ENCODE measurements at places on chromosomes 4 and X. TPM values are rescaled to one million over a fixed set of nuclear protein-coding genes. Genes with fewer than 3 reads are reported as not detected.

Gene ADGRL3
- 1.1 TPM for total RNA-seq

GRCh38 chr4:125992891-125993290 lies 678.1 kb downstream of the FAT4 start:
- no peak for DNase-seq

GRCh38 chrX:122666601-122667000 lies 517.5 kb upstream of the GRIA3 start:
- DNase-seq: no peak

GRCh38 chr4:41443340-41444079 lies 94.4 kb upstream of the LIMCH1 start:
- no peak for DNase-seq

Gene RTL5
- total RNA-seq: 1.9 TPM

- no peak for DNase-seq
Observed at GRCh38 chr4:151583157-151583914, 174.4 kb downstream of the FHIP1A start.

- DNase-seq: no peak
Observed at GRCh38 chr4:48109413-48110263, 24.4 kb downstream of the TXK start.

GRCh38 chr4:152188801-152189200 lies 347.1 kb downstream of the FBXW7 start:
- DNase-seq: no peak

DNA sequence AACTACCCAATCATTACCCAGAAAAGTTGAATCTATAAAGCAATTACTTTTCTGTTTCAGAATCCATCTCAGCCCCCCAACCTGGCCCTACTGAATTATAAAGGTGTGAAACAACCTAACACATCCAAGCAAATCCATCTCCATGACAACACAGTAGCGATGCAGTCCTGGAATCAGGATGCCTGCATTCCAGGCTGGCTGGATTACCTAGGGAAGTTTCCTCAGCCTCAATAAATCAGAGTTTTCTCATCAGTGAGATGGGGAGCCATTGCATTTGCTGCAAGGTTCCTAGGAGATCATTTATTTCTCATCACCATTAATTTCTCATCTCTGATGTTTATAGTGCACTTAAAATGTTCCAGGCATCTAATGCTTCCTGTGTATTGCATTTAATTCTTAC lies 46.0 kb downstream of the LNX1 start:
- DNase-seq: no peak

DNA sequence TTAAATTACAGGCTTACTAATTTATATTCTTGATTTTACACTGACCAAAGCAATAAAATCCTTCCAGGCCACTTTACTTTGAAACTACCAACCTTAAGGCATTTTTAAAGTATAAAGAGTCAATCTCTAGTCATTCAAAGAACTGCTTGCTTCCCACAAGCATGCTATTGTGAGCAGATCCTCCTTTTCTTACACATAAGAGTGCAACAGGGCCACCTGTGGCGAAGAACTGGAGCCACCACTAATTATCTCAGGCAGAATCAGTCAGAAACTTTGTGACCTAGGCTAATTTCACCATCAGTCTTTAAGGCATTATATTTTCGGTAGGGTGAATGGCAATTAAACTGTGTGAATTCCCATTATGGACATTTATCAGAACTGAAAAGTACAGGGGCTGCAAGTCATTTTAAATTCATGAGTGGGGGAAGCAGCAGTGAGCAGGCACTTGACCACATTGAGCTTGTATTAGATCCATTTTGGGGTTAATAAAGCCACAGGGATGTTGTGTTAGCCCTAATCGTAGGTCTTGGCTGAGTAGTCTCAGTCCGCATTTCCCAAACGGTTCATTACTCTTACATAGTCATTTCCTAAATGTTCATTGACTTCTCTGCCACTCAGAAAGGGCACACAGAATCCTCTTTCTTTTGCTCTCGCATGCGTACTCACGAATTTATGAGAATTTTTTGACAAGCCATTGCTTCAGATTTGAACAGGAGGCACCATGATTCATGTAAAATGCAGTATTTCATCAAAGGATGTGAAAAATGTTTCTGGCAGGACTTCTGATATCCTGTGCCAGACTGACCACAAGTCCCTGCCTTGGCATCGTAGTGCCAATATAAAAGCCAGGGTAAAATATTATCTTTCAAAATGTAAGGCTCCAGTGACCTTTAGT lies 39.8 kb downstream of the NPY2R start:
- DNase-seq: no peak

DNA sequence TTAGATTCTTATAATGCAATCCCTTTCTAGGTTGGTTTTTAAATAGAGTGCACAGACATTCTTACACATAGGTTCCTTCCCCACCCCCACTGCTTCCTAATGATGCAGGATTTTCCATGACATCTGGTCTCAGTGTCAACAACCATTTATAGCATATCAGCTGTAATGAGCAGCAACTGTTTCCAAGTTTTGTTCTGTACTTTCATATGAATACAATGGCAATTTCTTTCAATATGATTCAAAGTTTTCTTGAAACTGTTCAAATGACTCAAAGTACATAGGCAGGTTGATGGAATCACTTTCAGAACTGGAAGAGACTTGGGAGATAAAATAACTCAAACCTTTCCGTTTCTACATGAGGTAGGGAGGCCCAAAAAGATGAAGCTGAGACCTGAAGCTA lies 220.7 kb downstream of the CAMK2D start:
- no peak for DNase-seq

Gene CACNA1F
- total RNA-seq: not detected

DNA sequence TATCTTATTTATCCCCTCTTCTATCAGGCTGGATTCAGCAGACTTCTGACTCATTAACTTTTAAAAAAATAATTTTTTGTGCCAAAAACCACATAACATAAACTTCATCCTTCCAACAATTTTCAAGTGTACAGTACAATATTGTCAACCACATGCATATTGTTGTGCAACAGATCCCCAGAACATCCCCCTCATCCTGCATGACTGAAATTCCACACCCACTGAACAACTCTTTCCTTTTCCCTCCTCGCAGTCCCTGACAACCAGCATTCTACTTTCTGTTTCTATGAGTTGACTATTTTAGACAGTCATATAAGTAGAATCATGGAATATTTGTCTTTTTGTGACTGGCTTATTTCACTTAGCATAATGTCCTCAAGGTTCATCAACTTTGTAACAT lies 2.2 kb upstream of the MID2 start:
- DNase-seq: no peak

DNA sequence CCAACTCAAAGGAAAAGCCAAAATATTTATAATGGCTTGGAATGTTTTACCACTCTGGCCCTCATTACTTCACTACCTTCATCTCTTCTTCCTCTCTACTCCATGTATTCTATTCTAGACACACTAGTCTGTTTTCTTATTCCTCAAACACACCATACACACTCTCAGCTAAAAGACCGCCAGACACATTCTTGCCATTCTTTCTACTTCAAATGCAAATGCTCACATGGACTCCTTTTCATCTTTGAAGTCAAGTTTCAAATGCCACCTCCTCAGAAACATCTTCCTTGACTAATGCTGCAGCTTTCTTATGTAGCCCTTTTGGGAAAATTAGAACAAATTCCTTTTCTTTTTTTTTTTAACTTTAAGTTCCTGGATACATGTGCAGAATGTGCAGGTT lies 412.9 kb upstream of the FMR1 start:
- DNase-seq: no peak

GRCh38 chrX:19661961-19662360 lies 146.7 kb upstream of the MAP3K15 start:
- no peak for DNase-seq

Gene SLC10A6
- not detected for total RNA-seq

Gene CENPC
- 10.2 TPM for total RNA-seq

- DNase-seq: peak; percentile 7
Observed at GRCh38 chr4:41963105-41963504, 18.5 kb upstream of the DCAF4L1 start.

DNA sequence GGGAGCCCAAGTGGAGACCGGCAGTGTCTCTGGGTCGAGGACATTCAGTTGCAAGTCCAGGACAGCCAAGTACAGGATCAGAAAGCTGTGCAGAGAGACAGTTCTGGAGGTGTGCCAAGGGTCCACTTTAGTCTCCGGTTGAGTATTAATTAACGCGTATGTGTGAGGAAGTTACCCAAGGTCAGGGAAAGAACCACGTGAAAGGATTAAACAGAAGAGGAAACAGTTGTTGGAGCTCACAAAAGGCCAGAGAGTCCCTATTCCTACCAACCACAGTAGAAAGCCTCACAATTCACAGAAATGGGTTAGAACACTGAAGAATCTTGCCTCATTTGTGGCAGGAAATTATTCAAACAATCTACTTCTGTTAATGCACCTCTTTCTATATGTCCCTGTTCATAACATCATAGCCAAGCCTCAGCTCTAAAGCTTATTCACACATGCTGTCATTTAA lies 17.9 kb upstream of the NSUN7 start:
- no peak for DNase-seq

Gene SETD7
- total RNA-seq: 48.4 TPM

DNA sequence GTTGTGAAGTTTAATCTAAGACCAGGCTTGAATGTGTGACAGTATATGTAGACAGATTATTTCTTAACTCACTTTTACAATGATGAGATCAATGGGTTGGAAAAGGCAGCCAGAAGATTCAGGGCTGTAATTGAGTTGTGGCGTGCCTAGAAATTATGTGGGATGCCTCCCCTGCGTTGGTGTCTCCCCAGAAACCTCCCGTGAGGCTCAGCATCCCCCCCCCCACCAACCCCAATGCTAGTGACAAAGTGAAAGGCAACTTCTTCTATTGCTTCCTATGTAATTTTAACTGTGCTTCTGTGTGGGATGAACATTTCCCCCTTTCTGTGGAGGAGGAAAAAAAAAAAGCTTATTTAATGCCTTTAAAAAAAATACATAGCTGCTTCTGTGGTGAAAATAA lies 297.9 kb downstream of the ARHGAP10 start:
- DNase-seq: no peak

Gene PPP1R2C
- not detected for total RNA-seq

- DNase-seq: no peak
Observed at GRCh38 chr4:183960962-183961541, 55.9 kb downstream of the STOX2 start.

DNA sequence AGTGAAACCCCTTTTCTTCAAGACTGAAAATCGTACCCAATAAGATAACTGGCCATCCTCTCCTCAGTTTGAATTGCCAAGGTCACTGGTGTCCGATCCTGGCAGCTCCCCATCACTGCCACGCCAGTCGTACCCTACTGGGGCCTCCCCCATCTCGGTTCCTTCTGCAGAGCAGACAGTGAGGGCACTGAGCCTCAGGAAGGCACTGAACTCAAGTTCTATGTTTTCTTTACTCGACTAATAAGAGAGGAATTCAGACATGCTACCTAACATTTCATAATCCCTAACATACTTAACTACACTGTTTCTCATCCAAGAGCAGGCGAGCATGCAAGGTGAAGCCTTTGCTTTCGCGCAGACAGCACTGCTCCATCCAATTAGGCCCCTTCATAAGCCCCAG lies 23.4 kb downstream of the ZFYVE28 start:
- DNase-seq: no peak

Gene BEND4
- 0.53 TPM for total RNA-seq

Gene RBM47
- 2.0 TPM for total RNA-seq

- DNase-seq: no peak
Observed at GRCh38 chr4:150725957-150726523, 144.1 kb downstream of the MAB21L2 start.

- no peak for DNase-seq
Observed at GRCh38 chr4:176611381-176611780, 181.3 kb downstream of the VEGFC start.

- no peak for DNase-seq
Observed at GRCh38 chr4:147034372-147034771, 88.7 kb upstream of the TTC29 start.

- DNase-seq: no peak
Observed at GRCh38 chr4:38993683-38994082, 38.5 kb downstream of the TMEM156 start.

GRCh38 chr4:2287594-2287915 lies 25.6 kb upstream of the MXD4 start:
- no peak for DNase-seq

Gene LRP2BP
- total RNA-seq: 0.24 TPM

DNA sequence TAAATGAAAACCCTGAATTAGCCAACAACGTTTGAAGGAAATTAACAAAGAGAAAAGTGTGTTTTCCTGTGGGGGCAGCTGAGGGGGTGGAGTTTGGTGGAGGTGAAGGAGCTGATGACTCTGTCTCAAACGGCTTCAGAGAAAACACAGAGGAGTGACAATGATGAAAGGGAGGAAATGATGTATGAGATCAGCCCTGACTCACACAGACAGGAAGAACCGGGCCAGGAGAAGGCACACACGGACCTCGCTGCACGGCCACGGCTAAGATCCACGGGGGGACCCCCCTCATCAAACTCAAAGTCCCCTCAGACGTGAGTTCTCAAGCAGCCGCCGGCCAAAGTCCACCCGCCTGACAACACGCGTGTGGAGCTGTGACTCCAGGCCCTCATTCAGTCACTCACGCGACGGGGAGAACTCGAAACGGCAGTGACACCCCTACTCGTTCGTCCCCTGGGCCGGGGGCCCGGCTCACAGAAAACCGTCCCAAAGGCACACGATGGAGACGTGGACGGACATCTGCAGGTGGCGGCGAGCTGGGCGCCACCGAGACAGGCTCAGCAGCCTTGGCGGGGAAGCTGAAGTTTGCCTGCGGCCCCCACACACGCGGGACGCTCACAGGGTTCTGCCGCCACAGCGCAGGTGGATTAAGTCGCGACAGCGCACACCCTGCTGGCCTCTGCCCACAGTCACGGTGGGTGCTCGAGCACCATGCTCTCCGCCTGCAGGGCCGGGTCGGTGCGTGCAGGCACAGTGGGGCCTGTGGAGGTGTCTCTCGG lies 28.8 kb downstream of the PPP2R3B start:
- peak; percentile 76 for DNase-seq

- no peak for DNase-seq
Observed at GRCh38 chrX:49838374-49838773, 9.3 kb downstream of the PAGE4 start.

Gene TEX11
- total RNA-seq: not detected

Gene SPANXN3
- total RNA-seq: not detected

GRCh38 chrX:53031380-53031779 lies 17.2 kb upstream of the GPR173 start:
- no peak for DNase-seq

GRCh38 chr4:37687681-37688080 lies 1.5 kb upstream of the RELL1 start:
- DNase-seq: no peak

DNA sequence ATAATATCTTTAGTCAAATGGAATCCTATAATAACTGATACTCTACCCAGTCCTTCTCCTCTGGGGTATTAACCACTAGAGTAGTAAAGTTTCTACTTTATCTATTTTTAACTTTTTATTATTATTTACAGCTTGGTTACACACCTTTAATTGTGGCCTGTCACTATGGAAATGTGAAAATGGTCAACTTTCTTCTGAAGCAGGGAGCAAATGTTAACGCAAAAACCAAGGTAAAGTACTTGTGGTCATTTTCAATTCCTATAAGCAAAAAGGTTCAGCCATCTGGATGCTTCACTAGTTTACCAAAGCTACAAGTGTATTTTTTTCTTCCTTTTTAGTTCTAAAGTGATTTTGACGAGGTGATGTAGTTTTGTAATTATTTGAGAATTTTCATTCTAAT lies 238.8 kb downstream of the ANK2 start:
- no peak for DNase-seq

Gene TGIF2LX
- total RNA-seq: not detected

Gene HSFX3
- not detected for total RNA-seq

GRCh38 chr4:38985410-38986100 lies 46.7 kb downstream of the TMEM156 start:
- no peak for DNase-seq

Gene MBNL3
- 2.1 TPM for total RNA-seq

Gene FGA
- not detected for total RNA-seq

Data from glomerular endothelial cell (primary cell).